CD4-positive, alpha-beta T cell treated with Interleukin-4 for 1 hour (primary cell): ENCODE measurements at places on chromosomes 13 and 19.

GRCh38 chr19:5707576-5708575 lies 12.1 kb downstream of the LONP1 start:
- DNase-seq = no peak

GRCh38 chr13:51229731-51230130 lies 7.5 kb downstream of the FAM124A start:
- DNase-seq = no peak

DNA sequence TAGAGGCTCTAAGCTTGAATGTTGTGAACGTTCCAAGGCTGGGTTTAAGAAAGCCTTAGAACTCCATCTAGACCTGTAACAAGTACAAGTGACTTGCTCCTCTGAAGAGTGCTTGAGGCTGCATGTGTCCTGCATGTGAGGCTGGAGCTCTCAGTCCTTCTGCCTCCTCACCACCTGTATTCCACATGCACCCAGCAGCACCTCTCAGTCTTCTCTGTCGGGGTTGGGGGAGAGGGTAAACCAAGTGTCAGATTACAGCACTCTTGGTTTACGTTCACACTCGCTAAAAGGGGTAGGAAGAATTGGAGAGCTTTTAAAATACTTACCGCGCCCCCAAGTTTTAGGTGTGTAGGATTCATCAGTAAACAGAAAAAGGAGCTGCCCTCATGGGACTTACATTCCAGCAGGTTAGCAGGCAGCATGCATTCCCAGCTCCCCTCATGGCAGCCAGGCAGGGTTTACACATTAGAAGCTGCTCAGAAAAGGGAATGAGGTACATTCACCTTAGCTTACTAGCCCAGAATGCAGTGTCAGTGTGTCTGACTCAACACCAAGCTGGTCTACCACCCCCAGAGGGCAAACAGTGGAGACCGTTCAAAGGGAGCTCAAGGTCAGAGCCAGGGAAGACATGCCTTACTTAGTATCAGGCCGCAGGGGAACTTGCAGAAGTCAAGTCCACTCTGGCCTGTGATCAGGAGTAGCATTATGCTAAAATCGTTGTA lies 248.1 kb downstream of the PCCA start:
- no peak for DNase-seq

DNA sequence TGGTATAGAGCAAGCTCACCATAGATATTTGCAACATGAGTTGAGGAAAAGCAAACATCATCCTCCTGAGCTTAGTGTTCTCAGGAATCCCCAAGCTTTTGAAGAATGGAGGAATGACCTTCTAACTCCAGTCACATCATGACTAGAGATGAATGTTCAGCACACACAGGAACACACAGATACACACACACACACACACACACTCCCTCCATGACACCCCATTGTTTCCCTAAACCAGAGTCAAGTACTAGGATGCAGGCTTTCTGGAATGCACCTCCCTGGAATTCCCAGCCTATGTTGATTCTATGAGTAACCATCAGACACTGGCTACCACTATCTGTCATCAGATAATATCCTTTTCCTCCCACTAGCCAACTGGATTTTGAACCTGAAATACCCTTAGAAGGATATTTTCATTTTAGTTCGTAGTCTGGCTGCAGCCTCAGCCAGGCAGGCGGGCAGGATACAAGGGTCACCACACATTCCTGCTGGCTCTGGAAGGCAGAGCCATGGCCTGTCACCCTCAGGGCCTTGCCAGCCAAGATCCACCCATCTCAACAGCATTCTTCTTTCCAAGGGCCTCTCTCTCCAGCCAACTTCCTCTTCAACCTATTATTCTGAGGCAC lies 162.4 kb downstream of the FOXO1 start:
- no peak for DNase-seq

DNA sequence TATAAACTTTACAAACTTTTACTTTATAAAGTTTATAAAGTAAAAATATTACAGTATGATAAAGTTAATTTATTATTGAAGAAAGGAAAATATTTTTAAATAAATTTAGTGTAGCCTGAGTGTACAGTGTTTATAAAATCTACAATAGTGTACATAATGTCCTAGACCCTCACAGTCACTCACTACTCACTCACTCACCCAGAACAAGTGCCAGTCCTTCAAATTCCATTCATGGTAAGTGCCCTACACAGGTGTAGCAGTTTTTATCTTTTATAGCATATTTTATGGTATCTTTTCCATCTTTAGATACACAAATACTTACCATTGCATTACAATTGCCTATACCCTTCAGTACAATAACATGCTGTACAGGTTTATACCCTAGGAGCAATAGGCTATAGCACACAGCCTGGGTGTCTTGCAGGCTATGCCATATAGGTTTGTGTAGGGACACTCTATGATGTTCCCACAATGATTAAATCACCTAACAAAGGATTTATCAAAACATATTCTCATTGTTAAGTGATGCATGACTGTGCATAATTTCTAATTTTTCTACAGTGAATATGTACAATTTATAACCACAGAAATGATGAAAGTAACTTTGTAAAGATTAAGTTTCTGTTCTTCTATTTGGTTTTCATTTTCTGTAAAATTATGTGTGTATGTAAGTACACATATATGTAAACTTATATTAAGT lies 98.0 kb downstream of the SPRY2 start:
- no peak for DNase-seq

GRCh38 chr19:48615231-48616040 lies 560 bp upstream of the FAM83E start:
- no peak for DNase-seq

DNA sequence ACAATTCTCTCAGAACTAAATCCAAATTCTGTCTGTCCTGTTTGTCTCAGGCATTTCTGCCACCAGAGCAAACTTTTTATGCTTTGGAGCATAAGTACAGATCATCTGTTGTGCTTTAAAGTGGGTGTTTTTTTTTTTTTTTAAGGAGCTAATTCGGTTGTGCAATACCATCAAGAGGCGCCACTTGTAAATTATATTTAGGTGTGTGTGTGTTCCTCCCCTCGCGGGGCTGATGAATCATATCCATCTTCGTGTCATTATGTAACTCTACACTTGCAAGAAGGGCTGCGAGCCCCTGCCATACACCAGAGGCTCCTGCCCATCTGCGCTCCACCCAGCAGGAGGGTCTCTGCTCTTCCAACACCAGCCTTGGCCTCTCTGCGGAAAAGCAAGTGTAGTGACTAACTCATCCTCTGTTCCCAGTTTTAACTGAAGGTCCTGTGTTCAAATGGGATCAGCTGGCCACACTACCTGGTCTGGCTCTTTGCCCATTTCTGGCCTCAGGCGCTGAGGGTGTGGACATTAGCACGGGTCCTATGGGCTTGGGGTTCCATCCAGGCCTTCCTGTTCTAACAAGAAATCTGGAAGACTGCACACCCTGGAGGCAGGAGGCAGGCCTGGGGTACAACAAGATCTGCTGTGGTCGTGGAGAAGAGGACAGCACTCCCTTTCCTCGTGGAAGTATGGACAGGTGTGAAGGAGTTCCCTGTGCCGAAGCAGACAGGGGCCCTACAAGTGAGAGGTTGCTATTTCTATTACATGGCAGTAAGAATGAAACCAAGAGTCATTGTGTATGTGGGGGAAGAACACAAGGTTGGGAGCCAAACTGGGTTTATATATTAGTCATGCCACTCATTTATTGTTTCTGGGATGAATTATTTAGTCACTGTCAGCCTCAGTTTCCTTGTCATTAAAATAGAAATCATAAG lies 96.1 kb upstream of the MBNL2 start:
- no peak for DNase-seq

DNA sequence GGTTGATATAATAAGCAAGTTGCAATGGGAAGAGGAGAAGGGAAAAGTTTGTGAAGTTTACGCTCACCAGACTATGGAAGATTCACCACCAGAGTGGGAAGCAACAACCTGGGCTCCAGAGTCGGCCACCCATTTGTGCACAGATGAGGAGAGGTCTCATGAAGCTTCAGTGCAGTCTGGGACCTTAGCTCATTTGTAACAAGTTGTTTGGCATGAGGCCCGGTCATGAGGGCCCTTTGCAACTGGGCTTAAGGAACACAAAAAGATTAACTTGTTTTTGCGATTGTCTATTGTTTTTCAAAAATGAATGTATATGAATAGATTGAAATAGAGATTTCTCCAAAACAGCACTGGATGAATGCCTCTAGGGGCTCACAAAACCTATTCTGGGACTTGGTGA lies 94.2 kb downstream of the ZNF737 start:
- no peak for DNase-seq

- DNase-seq = no peak
These were observed 17.3 kb upstream of the OVOL3 start for GRCh38 chr19:36093687-36094086.

GRCh38 chr13:43376596-43376995 lies 353.2 kb downstream of the DNAJC15 start:
- no peak for DNase-seq

DNA sequence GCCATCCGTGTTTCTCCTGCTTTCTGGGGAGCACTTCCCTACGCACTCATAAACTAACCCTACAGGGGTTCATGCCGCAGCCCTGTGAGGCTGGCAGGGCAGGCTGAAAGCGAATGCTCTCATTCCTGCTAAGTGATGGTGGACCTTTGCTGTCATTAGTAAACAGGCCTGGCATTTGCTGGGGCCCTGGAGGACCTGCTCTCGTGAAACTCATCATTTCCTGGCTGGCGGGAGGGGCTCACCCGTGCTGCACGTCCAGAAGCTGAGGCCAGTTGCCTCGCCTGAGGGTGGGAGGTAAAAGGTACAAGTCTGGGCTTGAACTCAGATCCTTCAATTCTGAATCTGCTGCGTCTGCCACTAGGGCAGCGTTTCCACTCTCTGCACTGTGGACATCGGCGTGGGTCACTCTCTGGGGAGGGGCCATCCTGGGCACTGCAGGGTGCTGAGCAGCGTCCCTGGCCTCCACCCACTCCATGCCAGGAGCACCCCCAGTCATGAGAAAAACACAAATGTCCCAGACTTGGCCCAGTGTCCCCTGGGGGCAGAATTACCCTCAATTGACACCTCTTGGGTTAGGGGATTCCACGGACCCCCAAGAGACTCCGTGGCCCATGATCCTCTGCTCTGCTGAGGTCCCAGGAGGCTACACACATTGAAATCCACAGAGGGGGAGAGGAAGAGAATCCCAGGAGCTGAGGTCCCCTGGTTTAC lies 7.0 kb downstream of the MOB3A start:
- peak; percentile 34 for DNase-seq

DNA sequence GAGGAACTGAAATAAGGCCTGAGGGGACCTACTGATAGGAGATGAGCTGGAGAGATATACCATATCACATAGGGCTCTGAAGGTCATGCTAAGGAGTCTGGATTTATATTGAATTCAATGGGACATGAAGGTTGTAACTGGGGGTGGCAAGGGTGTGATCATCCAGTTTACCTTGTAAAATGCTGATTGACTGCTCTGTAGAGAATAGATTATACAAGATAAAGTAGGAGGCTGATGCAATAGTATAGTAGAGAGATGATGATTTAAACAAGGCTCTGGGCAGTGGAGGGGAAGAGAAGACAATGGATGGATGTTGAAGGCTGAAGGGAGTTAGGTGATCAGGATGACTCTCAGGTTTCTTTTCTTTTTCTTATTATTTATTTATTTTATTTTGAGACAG lies 18.0 kb upstream of the PAN3 start:
- DNase-seq = no peak

GRCh38 chr19:36605877-36606478 lies 865 bp downstream of the ZNF382 start:
- DNase-seq = no peak

GRCh38 chr13:112469071-112469745 lies 93.1 kb downstream of the SPACA7 start:
- no peak for DNase-seq

- no peak for DNase-seq
These were observed 38.6 kb upstream of the CD33 start for GRCh38 chr19:51186323-51186722.

GRCh38 chr13:101412076-101412475 lies 4.2 kb downstream of the NALCN start:
- no peak for DNase-seq

DNA sequence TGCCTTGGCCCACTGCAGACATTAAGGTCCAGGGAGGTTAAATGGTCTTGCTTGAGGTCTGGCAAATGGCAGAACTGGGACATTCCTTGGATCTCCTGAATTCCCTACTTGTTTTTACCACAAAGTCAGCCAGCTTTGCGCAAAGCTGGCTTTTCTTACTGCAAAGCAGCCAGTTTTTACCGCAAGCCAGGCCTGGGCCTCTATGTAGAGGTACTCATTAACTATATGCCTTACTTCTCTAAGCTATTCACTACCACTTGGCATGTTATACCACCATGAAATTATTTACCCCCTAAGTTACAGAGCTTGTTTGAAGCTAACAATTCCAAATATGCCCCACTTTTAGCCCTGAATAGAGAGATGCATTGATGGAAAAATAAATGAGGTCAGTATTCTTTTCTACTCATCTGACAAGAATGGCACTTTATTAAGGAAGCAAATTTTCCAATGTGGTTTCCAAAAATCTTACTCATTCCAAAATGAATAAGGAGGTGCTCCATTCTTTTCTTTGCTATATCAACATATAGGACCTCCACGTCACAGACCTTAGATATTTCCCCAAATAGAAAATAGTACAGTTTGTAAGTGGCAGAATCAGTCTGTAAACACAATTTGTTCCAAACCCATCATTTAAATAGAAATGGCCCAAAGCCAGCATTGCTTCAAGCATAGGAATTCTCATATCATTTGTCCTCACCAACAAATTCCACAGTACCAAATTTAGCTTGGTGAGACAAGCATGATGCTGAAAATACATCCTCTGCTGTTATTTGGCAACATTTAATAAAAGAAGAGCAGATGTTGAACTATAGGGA lies 143.9 kb upstream of the TSC22D1 start:
- no peak for DNase-seq

- no peak for DNase-seq
These were observed 370.9 kb downstream of the KLF5 start for GRCh38 chr13:73429701-73430100.

DNA sequence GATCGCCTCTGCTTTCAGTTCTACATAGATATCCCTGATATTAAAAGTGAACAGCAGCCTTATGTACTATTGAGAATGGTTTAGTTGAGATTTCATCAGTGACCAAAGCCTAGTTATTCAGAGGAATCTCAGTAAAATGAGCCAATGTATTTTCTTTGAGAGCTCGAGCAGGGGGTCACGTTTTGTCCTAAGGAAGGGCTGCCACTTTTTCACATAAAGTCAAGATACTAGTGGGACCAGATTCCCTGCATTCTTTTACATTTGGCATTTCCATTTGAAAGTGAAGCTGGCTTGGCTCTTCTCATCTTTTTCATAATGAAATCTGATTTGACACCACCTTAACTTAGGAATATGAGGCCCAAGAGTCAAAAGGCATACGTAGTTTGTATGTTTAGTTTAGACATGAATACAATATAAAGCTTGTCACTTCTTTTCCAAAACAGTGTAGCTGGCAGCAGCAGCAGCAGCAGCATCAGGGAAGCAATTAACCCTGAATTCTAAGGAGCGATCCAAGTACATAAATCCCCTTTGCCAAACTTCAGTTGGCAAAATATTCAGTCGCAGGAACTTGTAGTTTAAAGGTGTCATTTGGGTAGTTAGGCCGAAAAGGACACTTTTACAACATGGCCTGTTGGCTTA lies 1752.2 kb upstream of the PCDH20 start:
- no peak for DNase-seq

- DNase-seq = peak; percentile 13
These were observed 1.2 kb downstream of the CADM4 start for GRCh38 chr19:43638214-43638994.

- no peak for DNase-seq
These were observed 13.1 kb upstream of the MEDAG start for GRCh38 chr13:30892966-30893365.
